Putamen (tissue), 1 donor: ENCODE measurements at places on chromosomes 11 and 22.

DNA sequence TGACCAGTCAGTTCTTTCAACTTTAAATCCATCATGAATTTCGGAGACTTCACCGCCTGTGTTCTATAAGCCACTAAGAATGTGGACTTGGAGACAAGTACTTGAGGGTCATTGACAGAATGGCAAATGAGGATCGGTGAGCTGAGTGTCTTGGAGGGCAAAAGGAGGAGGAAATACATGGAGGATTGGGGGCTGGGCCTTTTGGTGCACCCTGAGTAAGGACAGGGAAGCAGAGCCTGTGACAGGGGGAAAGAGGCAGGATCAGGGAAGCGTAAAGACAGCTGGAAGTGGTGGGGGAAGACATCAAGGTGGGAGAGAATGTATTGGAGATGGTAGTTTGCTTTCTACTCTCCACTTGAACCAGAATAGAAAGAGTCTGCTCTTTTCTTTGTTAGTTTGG, 70.4 kb upstream of the MTMR2 start:
- no peak for DNase-seq

GRCh38 chr22:27292542-27293299, 508.8 kb downstream of the MN1 start:
- no peak for DNase-seq

- DNase-seq, result no peak
These were observed 225.1 kb downstream of the MN1 start for GRCh38 chr22:27576413-27576812.

- no peak for DNase-seq
These were observed 61.9 kb downstream of the NRXN2 start for GRCh38 chr11:64661146-64661545.

DNA sequence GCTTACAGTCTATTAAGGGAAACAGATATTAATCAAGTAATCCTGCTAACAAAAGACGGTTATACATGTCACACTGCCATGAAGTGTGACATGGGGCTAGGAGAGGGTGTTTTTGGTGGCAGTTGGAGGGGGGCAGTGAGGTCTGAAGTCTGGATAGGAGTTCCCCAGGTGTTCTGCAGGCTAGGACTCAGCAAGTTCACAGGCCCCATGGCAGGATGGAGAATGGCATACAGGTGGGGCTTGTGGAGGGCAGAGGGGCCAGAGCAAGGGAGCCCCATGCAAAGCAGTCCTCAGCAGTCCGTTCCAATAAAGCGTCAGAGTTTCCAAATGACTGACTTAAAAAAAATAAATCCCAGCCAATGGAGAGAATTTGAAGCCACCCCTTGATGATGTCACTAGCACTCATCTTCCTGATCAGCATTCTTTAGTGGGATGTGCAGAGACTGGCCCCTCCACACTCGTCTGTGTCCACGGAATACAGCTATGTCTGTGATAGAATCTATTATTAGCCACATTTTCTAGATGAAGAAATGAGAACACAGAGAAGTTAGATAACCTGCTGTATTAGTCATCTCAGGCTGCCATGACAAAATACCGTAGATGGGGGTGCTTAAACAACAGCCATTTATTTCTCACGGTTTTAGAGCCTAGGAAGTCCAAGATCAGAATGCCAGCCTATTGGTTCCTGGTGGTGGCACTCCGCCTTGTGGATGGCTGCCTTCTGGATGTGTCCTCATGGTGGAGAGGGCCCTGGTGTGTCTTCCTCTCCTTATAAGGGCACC, 32.6 kb downstream of the PRDM11 start:
- no peak for DNase-seq

GRCh38 chr22:50257041-50257440, 4.4 kb downstream of the MAPK12 start:
- no peak for DNase-seq

GRCh38 chr11:65390099-65390941, 3.9 kb downstream of the FRMD8 start:
- DNase-seq, result no peak

- DNase-seq, result no peak
These were observed 57.2 kb downstream of the CABIN1 start for GRCh38 chr22:24068377-24068680.

DNA sequence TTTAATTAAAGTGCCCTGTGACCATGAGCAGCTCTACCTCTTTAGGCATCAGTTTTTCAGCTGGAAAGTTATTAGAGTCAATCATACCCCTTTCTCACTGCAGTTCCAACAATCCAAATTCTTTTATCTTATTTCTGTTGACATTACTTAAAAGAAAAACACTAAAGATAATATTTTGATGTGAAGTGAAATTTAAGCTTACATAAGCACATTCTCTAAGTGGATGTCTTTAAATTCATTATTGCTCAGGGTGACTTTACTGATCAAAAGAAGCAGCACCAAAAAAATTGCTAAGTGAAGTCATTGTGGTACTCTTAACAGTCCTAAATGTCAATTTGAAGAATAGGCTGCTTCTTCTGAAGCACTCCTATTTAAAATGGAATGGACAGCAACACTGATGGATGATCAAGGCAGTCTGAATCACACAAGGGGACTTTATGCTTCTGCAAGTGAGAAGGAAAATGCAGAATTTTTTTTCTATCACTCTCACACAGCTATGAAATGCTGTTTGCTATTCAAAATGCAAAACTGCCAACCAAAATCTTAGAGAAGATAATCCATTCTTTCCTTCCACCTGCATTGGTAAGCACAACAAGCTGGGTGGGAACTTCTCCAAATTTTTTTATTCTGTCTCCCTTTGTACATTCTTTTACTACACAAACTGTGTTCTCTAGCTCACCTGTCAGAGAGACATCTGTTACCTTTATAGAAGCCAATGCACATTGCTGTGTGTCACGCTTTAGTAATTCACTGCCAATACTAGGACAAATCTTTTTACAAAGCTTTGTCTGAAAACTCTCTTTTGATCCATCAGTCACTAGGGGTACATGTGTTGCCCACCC, 179.9 kb downstream of the GRIA4 start:
- no peak for DNase-seq

DNA sequence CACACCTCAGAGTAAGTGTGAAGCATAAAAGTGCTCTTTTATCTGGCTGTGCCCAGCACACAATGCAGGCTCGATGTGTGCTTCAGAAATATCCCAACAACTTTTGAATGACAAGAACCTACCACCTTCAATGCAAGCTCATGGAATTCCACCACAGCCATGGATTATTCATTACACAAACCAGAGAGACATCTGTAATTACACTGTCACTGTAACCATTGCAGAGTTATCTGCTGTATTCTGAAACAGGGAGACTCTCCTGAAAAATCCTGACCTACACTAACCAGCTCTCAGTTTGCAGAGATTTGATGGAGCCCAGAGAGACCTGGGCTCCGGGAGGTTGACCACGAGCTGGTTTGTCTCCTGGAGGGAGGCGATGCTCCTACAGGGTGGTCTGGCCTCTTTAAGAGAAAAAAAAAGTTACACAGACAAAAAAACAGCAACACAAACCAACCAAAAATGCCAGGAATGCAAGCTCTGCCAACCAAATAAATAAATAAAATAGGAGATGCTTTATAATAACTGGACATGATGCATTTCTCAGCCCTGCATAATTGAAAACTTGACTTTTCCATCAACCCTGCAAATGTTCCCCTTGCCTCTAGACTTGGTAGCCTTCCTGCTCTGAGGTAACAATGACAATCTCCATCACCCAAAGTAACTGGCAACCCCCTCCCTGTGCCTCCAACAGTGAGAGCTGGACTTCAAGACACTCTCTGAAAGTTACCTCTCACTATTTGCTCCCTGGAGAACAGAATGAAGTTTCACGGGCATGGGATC, 69.7 kb downstream of the ETS1 start:
- no peak for DNase-seq

GRCh38 chr11:73308961-73309919, 1.2 kb downstream of the ARHGEF17 start:
- DNase-seq, result no peak

DNA sequence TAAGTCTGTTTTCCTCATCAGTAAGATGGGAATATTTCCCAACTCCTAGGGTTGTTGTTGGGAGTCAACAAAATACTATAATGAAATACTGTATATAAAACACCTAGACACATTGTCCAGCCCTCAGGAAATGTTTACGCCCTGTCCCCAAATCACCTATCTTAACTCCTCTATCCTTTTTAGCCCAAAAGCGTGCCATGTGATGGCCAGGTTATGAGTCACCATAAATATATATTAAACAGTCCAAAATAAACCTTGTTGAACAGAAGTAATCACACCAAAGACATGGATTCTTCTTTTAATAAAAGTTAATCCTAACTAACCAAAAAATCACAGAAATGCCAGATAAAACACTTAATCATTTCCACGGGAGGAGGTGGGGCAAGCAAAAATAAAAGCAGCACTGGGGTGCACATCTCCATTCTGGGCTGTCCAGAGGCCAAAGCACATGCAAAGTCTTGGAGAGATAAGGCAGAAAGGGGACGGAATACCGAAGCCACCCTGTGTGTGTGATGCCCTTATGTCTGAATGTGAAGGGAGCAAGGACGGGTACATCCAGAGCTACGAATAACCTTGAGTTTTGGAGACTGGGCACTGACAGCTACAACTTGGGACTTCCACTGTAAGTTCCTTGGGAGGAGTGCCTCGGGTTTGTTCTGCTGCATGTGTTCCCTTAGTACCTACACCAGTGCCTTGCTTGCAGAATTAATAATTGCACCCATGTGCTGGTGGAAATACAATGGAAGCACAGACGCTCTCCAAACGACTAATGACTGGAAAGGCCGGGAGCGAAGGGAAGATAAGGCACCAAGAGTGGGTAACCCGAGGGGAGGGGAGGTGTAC, 1.1 kb downstream of the OSBP start:
- DNase-seq, result peak; percentile 13

GRCh38 chr11:125773516-125773915, 5.1 kb downstream of the PATE2 start:
- no peak for DNase-seq

GRCh38 chr22:41621911-41622179, 750 bp downstream of the XRCC6 start:
- no peak for DNase-seq

- DNase-seq, result no peak
These were observed 4.7 kb downstream of the FCHSD2 start for GRCh38 chr11:73137262-73137943.

DNA sequence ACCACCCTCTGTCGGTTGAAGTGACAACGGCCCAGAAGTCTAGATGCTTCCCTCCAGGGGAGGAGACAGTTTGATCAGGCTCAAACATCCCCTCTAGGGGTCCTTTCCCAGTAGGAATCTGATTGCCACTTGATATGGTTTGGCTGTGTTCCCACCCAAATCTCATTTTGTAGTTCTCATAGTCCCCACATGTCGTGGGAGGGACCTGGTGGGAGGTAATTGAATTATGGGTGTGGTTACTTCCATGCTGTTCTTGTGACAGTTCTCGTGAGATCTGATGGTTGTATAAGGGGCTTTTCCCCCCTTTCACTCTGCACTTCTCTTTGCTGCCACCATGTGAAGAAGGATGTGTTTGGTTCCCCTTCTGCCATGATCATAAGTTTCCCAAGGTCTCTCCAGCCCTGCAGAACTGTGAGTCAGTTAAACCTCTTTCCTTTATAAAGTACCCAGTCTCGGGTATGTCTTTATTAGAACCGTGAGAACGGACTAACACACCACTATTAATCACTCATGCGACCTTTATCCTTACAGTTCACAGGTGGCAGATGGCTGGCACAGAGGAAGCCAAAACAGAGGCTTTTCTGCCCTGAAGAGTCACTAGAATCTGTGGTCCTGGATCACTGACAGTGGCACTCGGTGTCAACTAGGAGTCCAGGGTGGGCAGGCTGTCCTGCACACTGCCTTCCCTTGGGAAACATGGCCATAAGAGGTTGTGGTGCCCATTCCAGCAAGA, 21.6 kb downstream of the ASPHD2 start:
- no peak for DNase-seq

- no peak for DNase-seq
These were observed 1260.3 kb downstream of the BRD1 start for GRCh38 chr22:48567213-48567975.

- peak; percentile 52 for DNase-seq
These were observed 3.2 kb downstream of the CD6 start for GRCh38 chr11:60974726-60975125.

DNA sequence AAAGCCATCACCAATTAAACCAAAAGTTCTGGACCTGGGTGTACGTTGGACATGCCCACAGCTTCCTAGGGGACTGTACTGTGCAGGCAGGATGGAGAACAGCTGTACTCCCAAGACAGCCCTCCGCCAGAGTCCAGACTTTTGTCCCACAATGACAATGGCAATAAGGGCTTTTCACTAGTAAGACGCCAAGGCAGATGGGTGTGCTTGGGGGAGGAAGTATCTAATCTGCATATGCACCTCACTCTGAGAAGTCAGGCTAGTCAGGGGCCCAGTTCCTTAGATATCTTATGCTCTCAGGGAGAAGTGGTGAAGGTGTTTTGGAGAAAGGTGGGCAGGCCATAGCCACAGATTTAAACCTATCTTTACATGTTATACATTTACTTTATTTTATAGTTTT, 85.1 kb upstream of the USP47 start:
- no peak for DNase-seq

GRCh38 chr11:83864412-83865057, 578.4 kb upstream of the CCDC90B start:
- no peak for DNase-seq

DNA sequence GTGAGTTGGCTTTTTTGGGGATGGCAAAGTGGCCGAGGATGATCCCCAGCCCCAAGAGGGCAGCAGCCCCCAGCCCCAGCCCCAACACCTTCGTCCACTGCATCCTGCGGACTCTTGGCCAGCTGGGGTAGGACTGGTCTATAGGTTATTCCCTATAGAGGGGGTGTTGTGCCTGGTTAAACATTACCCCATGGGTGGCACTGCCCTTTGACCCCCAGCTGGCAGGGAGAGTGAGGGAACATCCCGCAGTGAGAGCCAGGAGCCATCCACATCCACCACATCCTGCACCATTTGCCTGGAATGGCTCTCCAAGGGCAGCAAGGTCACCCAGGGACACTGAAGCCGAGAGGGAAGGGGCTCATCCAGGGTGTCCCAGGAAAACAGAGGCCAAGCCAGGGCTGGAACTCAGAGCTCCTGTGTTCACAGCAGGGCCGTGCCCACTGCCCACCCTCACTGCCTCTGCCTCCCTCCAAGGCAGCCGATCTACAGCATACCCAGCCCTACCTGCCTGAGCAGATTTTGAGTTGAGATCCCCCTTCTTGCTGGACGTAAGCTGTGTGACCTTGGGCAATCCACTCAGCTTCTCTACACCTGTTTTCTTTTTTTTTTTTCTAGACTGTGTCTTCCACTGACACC, at the start of gene NAALADL1:
Gene NAALADL1 (minus strand): TSS at position 135 of the 636 bp plus-strand sequence. CDS start 32 bp downstream, at position 103.
- DNase-seq, result no peak

DNA sequence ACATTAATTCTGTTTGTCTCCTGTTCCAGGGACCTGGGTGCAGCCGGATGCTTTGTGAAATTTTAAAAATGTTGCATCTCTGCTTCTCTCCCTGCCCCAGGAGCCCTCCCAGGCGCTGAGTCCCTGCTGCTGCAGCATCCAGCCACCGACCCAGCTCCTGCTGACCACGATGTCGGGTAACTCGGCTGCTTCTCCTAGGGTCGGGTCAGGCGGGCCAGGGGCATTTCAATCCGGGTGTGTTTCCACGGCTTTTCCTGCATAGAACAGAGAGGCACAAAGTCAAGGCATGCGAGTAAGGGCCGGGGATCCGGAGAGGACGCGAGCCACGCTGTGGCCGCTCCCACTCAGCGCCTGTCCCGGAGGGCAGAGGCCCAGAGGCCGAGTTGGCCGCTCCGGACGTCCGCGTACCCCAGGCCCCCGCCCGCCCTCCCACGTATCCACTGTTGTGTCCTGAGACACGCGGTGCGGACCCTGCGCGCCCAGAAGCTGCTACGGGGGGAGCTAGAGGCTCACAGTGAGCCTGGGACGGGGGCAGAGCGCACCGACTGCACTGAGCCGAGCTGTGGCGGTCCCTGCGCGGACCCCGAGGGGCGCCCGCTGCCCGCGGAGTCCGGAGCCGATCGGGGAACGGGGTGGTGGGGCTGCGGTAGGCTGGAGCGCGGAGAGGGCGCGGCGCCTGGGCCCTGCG, at the start of gene POU2AF3:
Gene POU2AF3 (plus strand): TSS at position 134 of the 688 bp plus-strand sequence. CDS start 36 bp downstream, at position 170.
- no peak for DNase-seq
